ENCODE measurements at places on chromosomes 4 and X.
A peak's percentile ranks its signal among the peaks of the same experiment; 100 is the strongest.

DNA sequence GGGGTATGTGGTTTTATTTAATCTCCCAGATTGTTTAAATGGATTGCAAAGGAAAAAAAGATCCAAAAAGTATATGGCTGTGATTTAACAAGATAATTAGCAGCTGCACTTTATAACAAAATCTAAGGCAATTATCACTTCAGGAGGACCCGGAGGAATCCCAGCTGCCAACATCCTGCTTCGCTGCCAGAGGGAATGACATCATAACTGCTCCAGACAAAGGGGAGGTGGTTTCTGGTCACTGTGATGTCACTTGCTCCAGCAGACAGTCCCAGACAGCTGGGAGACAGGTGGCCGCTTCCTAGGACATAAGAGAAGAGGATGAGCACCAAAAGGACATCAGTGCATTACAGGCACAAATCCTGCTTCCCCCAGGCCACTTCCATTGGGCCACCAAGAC, 371.0 kb downstream of the BCOR start:
- peak; percentile 53 for DNase-seq

DNA sequence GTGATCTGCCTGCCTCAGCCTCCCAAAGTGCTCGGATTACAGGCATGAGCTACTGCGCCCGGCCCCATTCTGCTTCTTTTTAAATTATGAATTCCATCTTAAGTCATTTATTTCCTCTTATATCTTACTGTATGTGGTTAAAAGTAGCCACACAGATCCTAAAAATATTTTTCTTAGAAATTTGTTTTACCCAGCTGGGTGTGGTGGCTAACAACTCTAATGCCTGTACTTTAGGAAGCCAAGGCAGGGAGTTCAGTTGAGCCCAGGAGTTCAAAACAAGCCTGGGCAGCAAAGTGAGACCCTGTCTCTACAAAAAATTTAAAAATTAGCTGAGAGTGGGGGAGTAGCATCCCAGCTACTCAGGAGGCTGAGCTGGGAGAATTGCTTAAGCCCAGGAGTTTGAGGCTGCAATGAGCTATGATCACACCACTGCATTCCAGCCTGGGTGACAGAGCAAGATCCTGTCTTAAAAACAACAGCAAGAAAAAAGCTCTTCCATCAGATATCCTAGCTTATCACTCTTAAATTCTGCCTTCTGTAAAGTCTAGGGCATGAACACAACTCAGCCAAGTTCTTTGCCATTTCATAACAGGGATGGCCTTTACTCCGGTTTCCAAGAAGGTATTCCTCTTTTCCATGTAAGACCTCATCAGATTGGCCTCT, 15.1 kb upstream of the AFF1 start:
- no peak for DNase-seq

DNA sequence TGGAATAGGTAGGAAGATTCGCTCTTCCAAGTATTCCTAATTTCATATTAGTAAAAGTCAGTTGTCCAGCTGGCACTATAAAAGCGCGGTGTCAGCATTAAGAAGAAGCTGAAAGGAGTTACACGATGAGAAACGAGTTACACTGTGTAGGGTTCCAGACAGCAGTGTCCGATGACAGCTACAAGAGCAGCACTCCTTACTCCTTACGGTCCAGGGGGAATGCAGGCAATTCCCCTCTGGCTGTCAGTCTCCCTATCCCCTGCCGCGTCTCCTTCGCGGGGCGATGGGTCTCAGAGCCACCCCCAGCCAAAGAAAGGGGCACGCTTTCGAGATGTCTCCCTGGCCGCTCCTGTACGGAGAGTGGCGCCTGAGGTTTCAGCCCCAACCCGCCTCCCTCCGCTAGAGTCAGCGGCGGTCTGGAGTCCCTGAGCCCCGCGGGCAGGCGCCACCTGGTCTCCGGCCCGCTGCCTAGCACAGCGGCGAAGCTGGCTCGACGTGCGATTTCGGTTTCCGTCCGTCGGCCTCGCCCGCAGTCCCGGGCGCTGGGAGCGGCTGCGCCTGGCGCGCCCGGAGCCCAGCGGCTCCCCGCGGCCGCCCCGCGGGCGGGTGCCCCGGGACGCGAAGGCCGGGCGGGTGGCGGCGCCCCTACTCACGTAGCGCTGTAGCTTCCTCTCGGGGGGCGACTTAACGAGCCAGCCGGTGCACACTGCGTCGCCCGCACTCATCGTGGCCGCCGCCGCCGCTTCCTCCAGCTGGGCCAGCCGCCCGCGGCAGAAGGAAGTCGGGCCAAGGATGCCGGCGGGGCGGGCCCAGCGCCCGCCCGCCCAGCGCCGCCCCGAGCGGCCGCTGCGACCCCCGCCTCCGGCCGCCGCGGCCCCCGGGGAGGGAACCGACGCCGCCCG, at the start of gene GAB3:
Gene GAB3, minus strand, starts transcription at position 777 of the 902 bp plus-strand sequence. Its CDS starts 52 bp downstream, at position 725.
- DNase-seq, result no peak

DNA sequence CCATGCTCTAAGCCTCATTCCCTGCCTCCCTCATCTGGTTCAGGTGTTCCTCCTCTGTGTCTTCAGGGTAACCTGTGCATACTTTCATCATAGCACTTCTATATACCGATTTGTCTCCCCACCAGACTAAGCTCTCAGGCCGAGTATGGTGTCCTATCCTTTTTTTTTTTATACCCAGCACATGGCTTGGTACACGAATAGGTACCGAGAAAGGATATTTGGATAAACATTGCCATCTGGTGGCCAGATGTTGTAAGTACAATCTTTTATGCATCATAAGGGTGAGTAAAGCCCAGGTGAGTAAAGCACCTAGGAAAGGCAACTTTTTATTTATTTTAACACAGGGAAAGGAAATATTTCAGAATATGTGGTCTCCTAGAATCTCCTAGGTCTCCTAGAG, 68.4 kb downstream of the MID2 start:
- DNase-seq, result peak; percentile 9

GRCh38 chr4:159823743-159824142, 720.9 kb downstream of the RAPGEF2 start:
- no peak for DNase-seq

- DNase-seq, result no peak
Observed at GRCh38 chr4:106095408-106095807, 200.1 kb downstream of the NPNT start.

- DNase-seq, result no peak
Observed at GRCh38 chrX:46642145-46642544, 68.6 kb downstream of the CHST7 start.

GRCh38 chr4:1976416-1977352, 32.1 kb downstream of the NELFA start:
- DNase-seq, result no peak

DNA sequence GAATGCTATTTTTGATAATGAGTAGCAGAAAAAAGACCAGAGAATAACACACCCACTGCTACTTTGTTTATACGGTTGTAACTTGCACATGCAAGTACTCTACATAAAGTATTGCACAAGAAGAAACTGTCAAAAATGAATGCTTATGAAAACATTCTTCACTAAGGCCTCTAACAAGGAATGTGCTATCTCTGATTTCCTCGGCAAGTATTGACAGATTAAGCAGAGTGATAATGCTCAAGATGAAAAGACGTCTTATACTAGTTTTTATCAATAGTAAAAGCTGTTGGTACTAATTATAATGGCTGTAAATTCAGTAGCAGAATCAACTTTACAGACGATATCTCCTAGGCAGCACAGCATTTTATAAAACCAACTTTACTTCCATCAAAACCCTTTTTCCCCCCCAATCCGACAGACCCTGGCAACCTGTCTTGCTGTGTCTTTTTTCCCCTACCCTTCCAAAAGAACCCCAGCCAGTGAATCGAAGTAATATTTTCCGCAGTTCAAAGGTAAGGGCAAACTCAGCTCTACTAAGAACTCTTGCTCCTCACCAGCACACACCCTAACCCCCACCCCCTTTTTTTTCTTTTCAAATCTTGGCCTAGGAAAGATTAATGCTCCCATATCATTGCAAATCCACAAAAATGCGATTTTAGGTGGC, 1.5 kb downstream of the FRYL start:
- DNase-seq, result no peak

DNA sequence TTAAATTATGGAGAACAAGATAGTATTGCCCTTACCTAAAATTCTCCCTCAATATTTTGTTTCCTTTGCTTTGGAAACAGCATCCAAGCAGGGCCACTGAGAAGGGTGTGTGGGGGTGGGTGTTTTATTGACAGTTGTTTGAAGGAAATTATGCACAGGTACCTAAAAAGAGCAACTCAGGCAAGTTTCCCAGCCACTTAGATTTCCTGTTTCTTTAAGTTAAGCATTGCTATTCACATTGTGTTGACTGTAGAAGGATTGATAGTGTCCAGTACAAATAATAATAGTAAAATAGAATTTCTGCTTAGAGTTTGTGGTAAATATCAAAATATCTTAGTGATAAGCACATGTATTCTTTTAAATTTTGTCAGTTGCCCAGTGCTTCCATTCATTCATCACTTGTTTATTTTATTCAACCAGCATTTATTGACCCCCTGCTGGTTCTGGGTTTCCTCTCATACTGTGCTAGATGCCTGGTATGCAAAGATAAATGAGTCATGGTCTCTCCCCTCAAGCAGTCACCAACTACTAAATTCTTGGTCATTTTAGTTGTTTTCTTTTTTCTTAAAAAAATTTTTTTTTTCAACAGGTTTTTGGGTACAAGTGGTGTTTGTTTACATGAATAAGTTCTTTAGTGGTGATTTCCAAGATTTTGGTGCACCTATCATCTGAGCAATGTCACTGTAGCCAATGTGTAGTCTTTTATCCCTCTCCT, 50.0 kb downstream of the GALNT7 start:
- DNase-seq, result no peak

DNA sequence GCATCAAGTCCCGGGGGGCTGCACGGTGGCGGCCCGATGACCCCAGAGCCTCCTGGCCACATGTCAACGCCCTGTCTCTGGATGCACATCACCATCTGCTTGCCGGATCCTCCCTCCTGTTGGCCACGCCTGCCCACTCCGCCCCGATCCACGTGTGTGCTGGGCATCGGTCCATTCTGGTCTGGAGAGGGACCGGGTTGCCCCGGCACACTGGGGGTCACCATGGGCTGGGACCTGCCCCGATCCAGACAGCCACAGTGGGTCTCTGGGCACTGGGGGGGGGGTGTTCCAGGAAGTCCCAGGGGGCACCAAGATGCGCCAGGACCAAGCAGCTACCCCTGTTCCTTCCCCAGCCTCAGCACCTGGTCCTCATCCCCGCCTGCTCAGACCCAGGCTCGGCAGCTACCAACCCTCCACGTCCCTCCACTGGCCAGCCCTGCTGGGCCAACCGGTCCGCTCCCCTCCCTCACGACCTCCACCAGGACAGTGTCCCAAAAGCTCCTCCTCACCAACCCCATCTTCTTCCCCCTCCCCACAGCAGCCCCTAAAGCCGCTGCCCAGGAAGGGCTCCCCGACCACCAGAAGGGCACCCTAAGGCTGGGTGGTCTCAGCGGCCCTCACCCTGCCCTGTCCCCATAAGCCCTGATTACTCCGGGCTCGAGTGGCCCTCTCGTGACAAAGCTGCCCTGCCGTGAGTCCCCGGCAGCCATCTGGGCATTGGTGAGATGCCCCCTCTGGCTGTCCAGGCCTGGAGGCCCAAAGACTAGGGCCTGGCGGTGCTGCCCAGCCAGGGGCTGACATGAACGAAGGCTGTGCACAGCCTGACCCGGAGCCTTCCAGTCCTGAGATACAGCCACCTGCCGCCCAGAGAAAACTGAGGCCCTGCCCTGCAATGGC, 4.6 kb downstream of the CTBP1 start:
- DNase-seq, result no peak

GRCh38 chrX:252957-253291, 28.3 kb upstream of the PLCXD1 start:
- no peak for DNase-seq

DNA sequence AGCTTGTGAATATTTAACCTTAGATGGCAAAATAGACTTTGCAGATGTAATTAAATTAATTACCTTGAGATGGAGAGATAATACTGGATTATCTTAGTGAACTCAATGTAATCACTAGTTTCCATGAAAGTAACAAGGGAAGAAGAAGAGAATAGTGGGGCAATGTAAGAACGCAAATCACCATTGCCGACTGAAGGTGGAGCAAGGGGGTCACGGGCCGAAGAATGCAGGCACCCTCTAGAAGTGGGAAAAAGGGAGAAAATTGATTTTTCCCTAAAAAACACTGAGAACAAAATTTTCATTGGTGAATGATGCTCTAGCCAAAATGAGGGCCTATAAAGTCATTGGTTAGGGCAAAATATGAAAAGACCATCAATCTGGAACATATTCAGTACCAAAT, 375.6 kb upstream of the EPHA5 start:
- no peak for DNase-seq

- no peak for DNase-seq
Observed at GRCh38 chr4:56512166-56512565, 6.6 kb downstream of the ARL9 start.

- DNase-seq, result no peak
Observed at GRCh38 chr4:110275871-110276270, 77.5 kb upstream of the ELOVL6 start.

DNA sequence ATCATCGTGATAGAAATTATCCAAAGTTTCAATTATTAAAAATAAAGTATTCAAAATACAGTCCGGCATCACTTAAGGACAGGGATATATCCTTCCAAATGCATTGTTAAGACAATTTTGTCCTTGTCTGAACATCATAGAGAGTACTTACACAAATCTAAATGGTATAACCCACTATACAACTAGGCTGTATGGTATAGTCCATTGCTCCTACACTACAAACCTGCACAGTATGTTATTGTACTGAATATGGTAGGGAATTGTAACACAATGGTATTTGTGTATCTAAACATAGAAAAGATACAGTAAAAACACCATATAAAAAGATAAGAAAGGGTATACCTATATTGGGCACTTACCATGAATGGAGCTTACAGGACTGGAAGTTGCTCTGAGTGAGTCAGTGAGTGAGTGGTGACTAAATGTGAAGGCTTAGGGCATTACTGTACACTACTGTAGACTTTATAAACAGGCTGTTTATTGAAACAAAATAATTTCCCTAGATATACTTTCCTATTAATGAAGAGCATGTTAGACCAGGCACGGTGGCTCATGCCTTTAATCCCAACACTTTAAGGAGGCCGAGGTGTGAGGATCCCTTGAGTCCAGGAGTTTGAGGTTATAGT, 44.8 kb upstream of the PTPN13 start:
- no peak for DNase-seq

DNA sequence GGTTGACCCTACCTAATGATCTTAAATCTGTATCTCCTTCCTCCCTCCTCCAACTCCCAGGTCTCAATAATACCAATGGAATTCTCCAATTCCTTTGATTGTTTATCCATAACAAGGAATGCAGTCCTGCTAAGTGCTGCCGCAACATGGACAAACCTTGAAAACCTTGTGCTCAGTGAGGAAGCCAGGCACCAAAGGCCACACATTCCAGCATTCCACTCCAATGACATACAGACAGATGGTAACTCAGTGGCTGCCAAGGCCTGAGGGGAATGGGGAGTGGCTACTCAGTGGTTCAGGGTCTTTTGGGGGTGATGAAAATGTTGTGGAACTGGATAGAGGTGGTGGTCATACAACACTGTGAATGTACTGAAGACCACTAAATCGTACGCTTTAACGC, 10.4 kb downstream of the HAUS7 start:
- DNase-seq, result no peak

Measured in right renal cortex interstitium (tissue), 3 donors.